ENCODE measurements at places on chromosomes 5 and 9. TPM values are rescaled to one million over a fixed set of nuclear protein-coding genes. Genes with fewer than 3 reads are reported as not detected.

- peaks cover 7% of the 10 kb centered on the region for H3K36me3 ChIP-seq
- H3K27me3 ChIP-seq: no peaks in the 10 kb centered on the region
- no peak for DNase-seq
- no peak overlapping the region for H3K4me3 ChIP-seq
- H3K27ac ChIP-seq: no peak overlapping the region
Measured at GRCh38 chr5:79297661-79298060, 61.7 kb downstream of the JMY start.

GRCh38 chr9:24071091-24071490, 245.1 kb upstream of the ELAVL2 start:
- no peaks in the 10 kb centered on the region for H3K36me3 ChIP-seq
- no peaks in the 10 kb centered on the region for H3K4me1 ChIP-seq
- no peaks in the 10 kb centered on the region for H3K27me3 ChIP-seq
- H3K27ac ChIP-seq: no peak overlapping the region
- no peak overlapping the region for H3K4me3 ChIP-seq
- DNase-seq: no peak

Gene CSF2
- not detected for total RNA-seq

- no peak for DNase-seq
- H3K36me3 ChIP-seq: peaks cover 98% of the 10 kb centered on the region
- peaks cover 23% of the 10 kb centered on the region for H3K4me1 ChIP-seq
- H3K27me3 ChIP-seq: no peaks in the 10 kb centered on the region
- H3K4me3 ChIP-seq: peak overlapping the region; percentile 87
- peak overlapping the region; percentile 50 for H3K27ac ChIP-seq
Measured at GRCh38 chr9:83975300-83975699, 4.7 kb downstream of the HNRNPK start.

- peak; percentile 90 for DNase-seq
- peaks cover 19% of the 10 kb centered on the region for H3K4me1 ChIP-seq
- peaks cover 23% of the 10 kb centered on the region for H3K27me3 ChIP-seq
- H3K4me3 ChIP-seq: peak within 1 kb of the TSS; percentile 84
- peak within 1 kb of the TSS; percentile 29 for H3K27ac ChIP-seq
Measured at GRCh38 chr5:176609724-176610434, at the start of gene GPRIN1. GPRIN1 (minus strand) TSS chr5:176610156; CDS start chr5:176599834, 10,322 bp downstream.

DNA sequence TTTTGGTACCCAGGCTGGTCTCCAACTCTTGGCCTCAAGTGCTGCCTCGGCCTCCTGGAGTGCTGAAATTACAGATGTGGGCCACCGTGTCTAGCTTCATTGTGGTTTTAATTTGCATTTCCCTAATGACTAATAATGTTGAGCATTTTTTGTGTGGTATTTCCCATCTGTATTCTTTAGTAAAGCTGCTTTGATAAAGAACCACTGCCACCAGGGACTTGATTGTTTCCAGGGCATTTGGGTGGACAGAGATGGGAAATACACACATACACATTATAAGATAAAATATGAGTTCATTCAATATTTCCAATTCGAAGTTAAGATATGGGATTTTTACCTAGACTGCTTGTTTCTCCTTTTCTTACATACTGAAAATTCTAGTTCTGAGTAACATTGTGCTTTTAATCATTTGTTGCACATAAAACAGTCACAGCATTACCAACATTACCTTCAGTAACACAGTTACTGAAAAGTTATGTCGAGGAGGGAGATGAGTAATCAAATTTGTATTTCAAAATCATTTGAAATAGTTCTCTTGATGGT, 28.9 kb downstream of the HABP4 start:
- no peaks in the 10 kb centered on the region for H3K4me1 ChIP-seq
- no peaks in the 10 kb centered on the region for H3K36me3 ChIP-seq
- no peak overlapping the region for H3K4me3 ChIP-seq
- H3K27me3 ChIP-seq: no peaks in the 10 kb centered on the region

Gene CDH10
- total RNA-seq: not detected

DNA sequence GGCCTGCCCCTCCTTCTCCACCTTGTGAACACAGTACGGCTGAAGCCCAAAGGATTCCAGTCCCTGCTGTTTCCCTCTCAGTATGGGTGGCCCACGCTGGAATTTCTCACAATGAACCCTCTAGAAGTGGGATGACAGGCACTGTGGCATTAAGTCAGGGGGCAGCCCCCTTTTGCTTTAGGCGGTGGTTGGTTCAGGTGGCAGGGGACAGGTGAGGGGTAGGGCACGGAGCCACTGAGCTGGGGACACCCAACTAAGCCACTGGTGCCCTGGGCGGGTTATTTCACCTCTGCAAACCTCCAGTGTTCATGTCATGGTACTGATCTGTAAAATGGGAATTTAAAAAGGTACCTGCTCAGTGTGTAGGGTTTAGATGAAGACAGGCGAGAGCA, 7.6 kb downstream of the SPACA9 start:
- no peak for DNase-seq
- no peak overlapping the region for H3K4me3 ChIP-seq
- H3K27me3 ChIP-seq: no peaks in the 10 kb centered on the region
- no peaks in the 10 kb centered on the region for H3K36me3 ChIP-seq
- no peak overlapping the region for H3K27ac ChIP-seq

Gene CDH12
- 2.9 TPM for total RNA-seq

DNA sequence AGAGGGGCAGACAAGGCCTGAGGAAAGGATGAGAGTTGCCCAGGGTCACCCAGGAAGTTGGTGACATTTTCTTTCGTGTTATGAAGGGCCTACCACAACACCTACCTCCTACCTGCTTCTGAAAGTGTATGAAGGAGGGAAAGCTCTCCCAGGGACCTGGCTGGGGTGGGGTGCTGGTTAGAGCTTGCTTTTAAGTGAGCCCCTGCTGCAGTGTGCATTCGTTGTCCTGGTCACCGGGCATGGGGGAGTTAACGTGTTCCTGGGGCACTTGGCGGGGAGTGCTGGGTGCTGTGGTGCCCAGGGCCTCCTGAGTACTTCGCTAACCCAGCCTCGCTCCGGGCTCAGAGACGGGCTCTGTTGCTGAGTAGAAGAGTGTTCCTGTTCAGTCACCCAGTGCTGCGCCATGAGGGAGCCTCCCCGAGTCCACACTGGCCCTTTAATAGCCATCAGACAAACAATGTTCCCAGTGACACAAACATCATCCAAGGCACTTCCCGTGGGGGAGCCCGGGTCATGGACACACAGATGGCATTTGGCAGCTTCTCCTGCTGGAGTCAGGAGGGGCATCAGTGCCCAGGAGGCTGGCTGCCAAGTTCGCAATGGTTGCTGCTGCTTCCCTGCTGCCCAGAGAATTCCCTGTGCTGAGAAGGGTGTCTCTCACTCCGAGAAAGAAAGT, 85.7 kb downstream of the AMBP start:
- no peak for DNase-seq
- no peaks in the 10 kb centered on the region for H3K4me1 ChIP-seq
- H3K36me3 ChIP-seq: no peaks in the 10 kb centered on the region
- H3K27ac ChIP-seq: no peak overlapping the region
- no peak overlapping the region for H3K4me3 ChIP-seq

Gene PCDHB14
- 6.3 TPM for total RNA-seq

- no peaks in the 10 kb centered on the region for H3K4me1 ChIP-seq
- no peak overlapping the region for H3K27ac ChIP-seq
- H3K27me3 ChIP-seq: no peaks in the 10 kb centered on the region
- no peak overlapping the region for H3K4me3 ChIP-seq
- no peaks in the 10 kb centered on the region for H3K36me3 ChIP-seq
Measured at GRCh38 chr5:100432741-100433140, 102.4 kb upstream of the FAM174A start.

DNA sequence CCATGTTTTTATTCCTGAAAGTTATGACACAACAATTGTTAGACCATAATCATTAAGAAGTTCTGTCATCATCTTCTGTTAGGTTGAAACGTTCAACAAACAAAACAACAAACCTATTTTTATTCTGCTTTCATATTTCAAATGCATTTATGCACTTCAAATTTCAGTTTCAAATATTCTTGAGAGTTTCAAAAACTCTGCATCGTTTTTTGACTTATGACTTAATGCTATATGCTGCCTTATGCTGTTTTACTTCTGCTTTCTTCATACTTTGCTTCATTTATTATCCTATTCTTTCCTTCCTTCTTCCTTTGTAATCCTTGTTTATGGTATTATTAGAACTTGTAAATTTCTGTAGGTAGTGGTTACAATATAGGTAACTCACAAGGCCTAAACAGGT, 95.0 kb downstream of the PCSK1 start:
- H3K27me3 ChIP-seq: no peaks in the 10 kb centered on the region
- H3K27ac ChIP-seq: no peak overlapping the region
- no peak for DNase-seq
- H3K36me3 ChIP-seq: no peaks in the 10 kb centered on the region
- H3K4me1 ChIP-seq: peaks cover 19% of the 10 kb centered on the region

Gene DBH
- total RNA-seq: not detected

- peaks cover 42% of the 10 kb centered on the region for H3K36me3 ChIP-seq
- no peaks in the 10 kb centered on the region for H3K27me3 ChIP-seq
- H3K27ac ChIP-seq: peak overlapping the region; percentile 98
- no peaks in the 10 kb centered on the region for H3K4me1 ChIP-seq
Measured at GRCh38 chr5:132962429-132963021, 909 bp downstream of the AFF4 start.

GRCh38 chr5:157750320-157750719, 6.8 kb downstream of the LSM11 start:
- H3K36me3 ChIP-seq: no peaks in the 10 kb centered on the region
- peaks cover under 1% of the 10 kb centered on the region for H3K4me1 ChIP-seq
- no peak overlapping the region for H3K27ac ChIP-seq
- no peaks in the 10 kb centered on the region for H3K27me3 ChIP-seq
- H3K4me3 ChIP-seq: no peak overlapping the region
- no peak for DNase-seq

DNA sequence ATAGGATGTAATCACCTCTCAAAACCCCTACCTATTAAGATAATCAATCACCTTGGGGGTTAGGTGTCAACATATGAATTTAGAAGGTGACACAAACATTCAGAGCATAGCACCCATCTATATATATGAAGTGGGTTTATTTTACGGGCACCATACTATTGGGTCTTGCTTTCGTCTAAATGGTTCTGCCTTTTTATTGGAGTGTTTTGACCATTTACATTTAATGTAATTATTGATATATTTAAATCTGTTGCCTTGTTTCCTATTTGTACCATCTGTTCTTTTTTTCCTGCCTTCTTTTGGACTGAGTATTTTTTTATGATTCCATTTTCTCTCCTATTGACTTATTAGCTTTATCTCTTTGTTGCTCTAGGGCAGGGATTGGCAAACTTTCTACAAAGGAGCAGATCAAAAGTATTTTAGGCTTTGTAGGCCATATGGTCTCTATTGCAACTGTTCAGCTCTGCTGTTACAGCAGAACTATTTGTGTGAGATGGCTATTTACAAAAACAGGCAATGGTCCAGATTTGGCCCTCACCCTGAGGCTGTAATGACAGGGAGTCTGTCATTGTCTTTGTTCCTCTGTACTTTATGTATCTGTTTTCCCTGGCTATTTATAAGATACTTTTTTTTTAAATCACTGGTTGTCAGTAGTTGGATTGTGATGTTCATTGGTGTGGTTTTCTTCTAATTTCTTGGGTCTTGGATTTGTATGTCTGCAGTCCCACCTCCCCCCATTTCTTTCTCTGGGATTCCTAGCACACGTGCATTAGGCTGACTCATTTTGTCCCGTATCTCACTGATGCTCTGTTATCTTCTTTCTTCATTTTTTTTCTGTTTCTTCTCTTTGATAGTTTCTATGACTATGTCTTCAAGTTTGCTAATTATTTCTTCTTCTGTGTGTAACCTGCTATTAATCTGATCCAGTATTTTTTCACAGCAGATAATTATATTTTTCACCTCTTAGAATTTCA, 127.1 kb downstream of the DAB2IP start:
- DNase-seq: no peak
- H3K27me3 ChIP-seq: no peaks in the 10 kb centered on the region
- H3K4me1 ChIP-seq: no peaks in the 10 kb centered on the region
- H3K27ac ChIP-seq: no peak overlapping the region
- no peak overlapping the region for H3K4me3 ChIP-seq

Gene TLX3
- 6.5 TPM for total RNA-seq

DNA sequence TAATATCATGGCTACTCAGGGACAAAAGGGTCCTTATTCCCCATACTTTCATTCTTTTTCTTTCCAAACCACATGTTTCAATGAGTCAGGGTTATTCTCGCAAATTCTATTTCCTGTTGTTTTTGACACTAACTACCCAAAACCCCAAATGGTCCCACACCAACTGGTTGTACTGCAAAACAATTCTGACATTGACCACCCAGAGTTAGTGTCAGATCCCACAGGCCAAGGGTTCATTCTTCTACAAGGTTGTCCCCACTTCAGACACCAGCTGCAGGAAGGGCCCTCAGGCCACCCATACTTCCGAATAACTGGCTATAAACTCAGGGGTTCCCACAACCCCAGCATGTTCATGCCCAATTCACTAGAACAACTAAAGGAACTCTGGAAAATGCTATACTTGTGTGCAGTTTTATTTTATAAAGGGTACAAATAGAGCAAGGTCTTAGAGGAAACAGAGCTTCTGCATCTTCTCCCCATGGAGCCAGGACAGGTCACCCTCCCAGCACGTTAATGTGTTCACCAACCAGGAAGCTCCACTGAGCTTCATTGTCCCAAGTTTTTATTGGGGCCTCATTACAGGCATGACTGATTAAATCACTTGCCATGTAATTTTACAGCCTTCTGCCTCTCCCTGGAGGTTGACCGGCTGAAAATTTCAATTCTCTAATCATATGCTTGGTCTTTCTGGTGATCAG, 334.8 kb downstream of the DRD1 start:
- no peak overlapping the region for H3K27ac ChIP-seq
- no peaks in the 10 kb centered on the region for H3K36me3 ChIP-seq
- H3K4me3 ChIP-seq: no peak overlapping the region
- H3K27me3 ChIP-seq: no peaks in the 10 kb centered on the region
- H3K4me1 ChIP-seq: no peaks in the 10 kb centered on the region

- H3K36me3 ChIP-seq: no peaks in the 10 kb centered on the region
- no peaks in the 10 kb centered on the region for H3K27me3 ChIP-seq
Measured at GRCh38 chr9:127651697-127652610, 39.9 kb downstream of the STXBP1 start.

DNA sequence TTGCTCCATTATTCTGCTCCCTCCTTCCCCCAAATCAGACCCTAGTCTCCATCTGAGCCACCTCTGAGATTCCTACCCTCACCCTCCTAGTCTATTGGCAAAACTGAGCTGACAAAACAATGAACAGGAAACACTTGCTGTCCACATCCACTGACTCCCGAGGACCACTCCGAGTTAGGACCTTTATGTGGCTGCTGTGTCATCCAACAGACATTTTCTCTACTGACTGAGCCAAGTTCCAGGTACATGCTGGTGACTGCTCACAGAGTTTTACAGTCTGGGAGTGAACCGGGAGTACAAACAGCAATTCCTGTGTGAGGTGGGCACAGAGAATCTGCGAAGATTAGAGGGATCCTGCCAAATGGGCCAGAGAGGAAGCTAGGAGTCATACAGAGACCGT, 39.2 kb downstream of the CFAP90 start:
- H3K4me3 ChIP-seq: no peak overlapping the region
- H3K4me1 ChIP-seq: no peaks in the 10 kb centered on the region
- H3K27me3 ChIP-seq: peaks cover 57% of the 10 kb centered on the region
- H3K27ac ChIP-seq: no peak overlapping the region
- DNase-seq: no peak
- no peaks in the 10 kb centered on the region for H3K36me3 ChIP-seq
